Hematopoietic multipotent progenitor cell treated with erythropoietin and hydrocortisone succinate and interleukin-3 and kit ligand, for 17 days (in vitro differentiated cells): ENCODE measurements at places on chromosomes 7 and 10.

GRCh38 chr10:86712317-86712707, 44.0 kb downstream of the LDB3 start:
- DNase-seq = no peak

GRCh38 chr7:20545016-20545415, 70.5 kb upstream of the ABCB5 start:
- no peak for DNase-seq

GRCh38 chr10:83410570-83410969, 728.7 kb upstream of the GHITM start:
- no peak for DNase-seq

DNA sequence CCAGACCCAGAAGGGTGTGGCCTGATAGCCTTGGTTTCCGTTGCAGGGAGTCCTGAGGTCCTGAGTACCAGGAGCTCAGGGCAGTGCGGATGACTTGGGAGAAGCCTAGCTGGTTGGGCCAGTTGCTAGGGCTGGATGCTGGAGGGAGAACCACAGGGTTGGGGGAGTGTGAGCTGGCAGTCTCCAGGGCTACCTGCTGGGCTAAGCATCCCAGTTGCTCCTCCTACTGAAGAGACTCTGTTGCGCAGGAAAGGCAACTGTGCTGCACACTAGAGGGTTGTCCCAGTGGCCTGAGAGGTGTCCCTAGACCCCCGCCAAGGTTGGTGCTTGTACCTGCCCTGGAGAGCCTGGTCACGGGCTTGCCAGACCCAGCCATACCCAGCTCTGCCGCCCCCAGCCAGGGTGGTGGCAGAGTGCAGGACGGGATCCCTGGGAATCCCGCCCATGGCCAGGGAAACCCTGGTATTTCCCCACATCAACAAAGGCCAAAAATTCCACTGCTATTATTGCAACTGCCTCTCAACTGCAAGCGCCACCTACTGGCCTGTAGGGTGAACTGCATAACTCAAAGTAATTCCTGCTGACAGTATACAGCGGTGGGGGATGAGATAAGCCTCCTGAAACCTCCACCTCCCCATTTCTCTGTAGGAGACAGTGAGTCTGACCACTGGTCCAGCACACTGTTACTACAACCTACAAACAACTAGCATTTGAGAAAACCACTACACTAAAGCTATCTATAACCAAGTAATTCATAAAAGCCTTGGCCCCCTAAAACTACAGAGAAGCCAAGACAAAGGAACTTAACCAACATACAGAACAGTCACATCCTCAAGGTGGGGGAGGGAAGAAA, 67.6 kb upstream of the DDC start:
- DNase-seq = peak; percentile 71

- DNase-seq = no peak
Measured at GRCh38 chr7:132419542-132419941, 156.7 kb downstream of the PLXNA4 start.

GRCh38 chr7:141294143-141294829, 220.4 kb downstream of the TMEM178B start:
- DNase-seq = no peak

DNA sequence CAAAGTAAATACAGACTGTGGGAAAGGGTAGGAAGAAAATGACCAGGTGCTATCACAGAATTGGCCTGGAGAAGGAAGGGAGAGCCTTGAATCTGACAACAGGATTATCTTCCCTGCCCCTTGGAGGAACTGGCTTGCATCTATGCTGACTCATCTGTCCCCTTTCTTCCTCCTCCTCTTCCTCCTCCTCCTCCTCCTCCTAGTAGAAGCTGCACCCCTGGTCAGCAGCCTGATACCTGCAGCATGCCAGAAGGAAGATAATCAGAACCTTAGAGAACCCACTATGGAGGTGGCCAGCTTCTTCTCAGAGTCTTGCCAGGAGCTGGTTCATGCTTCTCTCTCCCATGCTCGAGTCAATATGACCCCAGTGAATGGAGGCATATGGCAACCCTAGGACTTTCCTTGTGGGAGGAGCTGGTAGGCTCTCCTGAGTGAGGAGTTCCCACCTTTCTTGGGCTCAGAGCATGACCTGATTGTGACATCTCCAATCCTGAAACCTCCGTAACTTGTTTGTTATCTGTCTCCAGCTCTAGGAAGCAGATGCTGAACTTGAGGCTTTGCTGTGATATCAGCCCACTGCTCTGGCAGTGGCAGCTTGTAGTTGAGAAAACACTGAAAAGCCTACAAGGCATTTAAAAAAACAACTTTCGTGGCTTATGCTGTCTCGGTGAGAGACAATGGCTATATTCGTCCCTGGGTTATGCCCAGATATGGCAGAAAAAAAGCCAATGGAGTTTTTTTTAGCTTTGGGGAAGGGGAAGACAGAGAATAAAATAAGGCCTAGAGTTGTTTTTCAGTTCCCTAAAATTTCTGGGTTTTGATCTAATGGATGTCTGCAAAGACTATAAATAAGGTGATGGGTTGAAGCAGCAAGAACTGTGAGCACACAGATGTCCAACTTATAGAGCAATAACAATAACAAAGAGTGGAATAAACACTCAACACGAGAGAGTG, 60.6 kb downstream of the CDHR3 start:
- DNase-seq = no peak

DNA sequence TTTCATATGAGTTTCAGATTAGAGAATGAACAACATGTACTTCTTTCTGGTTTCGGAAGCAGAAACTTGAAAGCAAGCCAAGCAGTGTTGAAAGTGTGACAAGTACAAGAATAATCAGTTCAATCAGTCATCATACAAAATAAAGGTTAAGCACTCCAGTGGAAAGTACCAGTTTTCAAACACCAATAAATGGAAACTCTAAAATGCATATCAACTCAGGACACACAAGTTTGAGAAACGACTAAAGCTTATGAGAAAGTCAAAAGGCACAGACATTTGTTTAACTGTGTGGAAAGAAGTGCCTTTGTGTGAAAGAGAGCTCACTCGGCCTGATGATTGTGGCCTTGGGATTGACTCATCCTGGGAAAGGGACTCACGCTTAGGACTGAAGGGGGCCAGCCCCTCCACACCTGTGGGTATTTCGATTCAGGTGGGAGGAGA, 60.6 kb upstream of the AKR1C1 start:
- no peak for DNase-seq

- no peak for DNase-seq
Measured at GRCh38 chr7:18520450-18521235, 25.1 kb downstream of the HDAC9 start.

GRCh38 chr7:149872419-149873073, 1.2 kb upstream of the ATP6V0E2 start:
- DNase-seq = no peak

GRCh38 chr7:34718867-34719266, 60.8 kb downstream of the NPSR1 start:
- DNase-seq = no peak

- DNase-seq = no peak
Measured at GRCh38 chr10:70440296-70441160, 953 bp downstream of the NODAL start.

GRCh38 chr10:97676770-97677581, 10.1 kb downstream of the AVPI1 start:
- peak; percentile 75 for DNase-seq

DNA sequence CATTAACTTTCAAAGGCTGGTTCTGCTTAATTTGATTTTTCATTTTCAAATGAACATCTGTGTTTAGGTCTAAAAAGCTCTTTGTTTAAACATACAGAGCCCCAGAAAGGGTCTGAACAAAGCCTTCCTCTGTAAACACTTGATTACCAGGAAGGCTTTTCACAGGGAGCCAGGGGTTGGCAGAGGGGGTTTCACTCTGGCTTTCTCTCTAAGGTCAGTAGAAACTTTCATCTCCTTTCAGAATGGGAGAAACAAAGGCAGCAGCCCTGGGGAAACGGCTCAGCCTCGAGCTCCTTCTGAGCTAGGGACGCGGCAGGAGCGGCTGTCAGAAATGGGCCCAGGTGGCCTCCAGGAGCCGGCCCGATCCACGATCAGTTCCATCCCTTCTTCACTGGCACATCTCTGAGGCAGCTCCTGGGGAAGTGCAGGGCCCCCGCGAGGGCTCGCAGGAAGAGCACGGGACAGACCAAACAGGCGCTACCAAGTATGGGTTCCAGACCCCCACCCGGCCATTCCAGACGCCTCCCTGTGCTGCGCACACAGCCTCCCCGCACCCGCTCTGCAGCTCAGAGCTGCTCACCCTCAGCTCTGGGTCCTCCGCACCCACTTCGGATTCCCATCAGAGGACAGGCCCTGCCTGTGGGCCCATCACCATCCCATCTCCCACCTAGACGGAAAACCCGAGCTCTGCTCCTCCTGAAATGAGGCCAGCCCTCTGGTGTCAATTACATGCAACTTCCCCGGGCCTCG, 124.1 kb downstream of the MAD1L1 start:
- no peak for DNase-seq

GRCh38 chr7:158108646-158109293, 478.9 kb downstream of the PTPRN2 start:
- DNase-seq = no peak

DNA sequence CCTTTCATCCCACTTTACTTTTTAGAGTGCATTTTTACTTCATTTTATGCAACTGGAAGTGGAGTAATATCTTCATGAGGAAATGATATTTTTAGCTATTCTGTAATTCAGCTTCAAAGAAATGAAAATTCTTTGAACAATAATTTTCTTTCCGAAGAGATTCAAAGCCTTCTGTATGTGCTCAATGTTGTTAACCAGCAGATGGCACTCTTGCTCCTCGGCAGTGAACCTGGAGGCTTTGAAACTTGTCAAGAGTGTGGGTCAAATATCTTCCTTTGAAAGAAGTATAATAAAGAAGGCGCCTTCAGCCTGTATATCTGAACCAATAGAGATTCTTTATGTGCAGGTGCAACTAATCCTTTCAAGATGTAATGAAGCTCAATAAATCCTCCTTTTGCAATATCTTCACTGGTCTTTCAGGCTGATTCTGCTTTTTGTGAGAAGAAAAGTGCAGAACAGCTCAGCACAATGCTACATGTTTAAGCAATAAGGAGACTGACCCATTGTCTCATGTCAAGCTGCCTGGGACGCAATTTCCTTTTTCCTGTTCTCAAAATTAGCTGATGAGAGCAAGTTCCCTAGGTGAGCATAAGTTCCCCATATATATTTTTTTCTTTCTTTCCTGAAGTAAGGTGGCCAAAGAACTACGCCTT, 258.4 kb downstream of the SEMA3A start:
- peak; percentile 22 for DNase-seq

GRCh38 chr10:128062881-128063563, 63.2 kb downstream of the MKI67 start:
- no peak for DNase-seq

DNA sequence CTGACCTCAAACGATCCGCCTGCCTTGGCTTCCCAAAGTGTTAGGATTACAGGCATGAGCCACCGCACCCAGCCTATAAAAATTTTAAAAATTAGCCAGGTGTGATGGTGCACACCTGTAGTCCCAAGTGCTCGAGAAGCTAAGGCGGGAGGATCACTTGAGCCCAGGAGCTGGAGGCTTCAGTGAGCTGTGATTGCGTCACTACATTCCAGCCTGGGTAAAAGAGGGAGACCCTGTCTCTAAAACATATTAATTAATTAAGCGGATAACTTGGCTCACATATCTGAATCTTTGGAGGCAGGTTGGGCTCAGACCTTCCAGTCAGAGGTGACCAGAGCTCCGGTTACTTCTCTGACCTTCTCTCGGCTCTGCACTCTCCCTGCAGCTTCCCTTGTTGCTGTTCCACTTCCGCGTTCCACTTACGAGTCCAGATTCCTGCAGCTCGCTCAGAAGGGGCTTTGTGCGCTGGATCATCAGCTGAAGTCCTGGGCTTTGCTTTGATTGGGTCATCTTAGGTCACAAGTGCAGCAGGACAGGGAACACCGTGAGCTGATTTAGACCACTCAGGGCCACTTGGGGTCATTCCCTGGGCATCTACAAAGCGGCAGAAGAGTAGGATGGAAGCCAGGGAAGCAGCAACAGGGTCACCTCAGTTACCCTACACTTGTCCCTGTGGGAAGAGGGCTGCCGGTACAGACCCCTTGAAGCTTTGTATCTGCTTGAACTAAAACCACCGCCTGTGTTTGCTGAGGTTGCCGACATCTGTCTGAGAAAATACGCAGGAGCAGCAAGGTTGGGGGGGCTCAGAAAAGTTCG, 2.0 kb upstream of the ARPC1B start:
- DNase-seq = no peak

DNA sequence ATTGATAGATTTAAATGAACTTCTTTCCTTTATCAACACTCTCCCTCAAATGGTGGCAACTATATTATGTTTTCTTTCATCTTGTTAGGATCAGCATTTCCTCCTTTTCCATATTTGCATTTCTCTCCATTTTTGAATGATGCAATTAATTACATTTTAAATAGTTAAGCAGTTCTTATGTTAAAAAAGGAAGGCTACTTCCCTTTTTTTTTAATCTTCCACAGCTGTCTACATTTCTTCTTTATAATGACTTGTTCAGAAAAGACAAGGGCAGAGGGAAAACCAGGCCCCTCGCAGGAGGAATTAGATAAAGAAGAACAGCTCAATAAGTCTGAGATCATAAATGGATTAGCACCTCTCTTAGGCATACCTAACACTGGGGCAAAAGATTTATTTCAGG, 208.9 kb downstream of the ARL4A start:
- DNase-seq = no peak

DNA sequence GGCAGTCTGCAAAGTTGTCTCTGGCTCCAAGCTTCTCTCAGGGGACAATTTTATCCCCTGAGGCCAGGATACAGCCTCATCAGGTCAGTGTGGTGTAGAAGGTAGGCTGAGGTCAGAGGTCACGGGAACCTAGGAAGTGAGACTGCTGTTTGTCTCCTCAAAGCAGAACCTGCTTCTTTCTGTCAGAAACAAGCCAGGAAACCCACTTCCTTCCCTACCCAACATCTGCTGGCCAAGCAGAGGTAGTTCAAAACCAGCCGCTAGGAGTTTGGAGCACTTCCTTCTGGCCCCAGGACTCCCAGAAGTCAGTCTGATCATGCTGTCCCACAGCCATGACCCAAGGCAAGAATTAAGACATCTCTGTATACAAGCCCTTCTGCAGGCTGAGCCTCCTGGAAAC, 12.2 kb downstream of the CLRN3 start:
- DNase-seq = no peak

- no peak for DNase-seq
Measured at GRCh38 chr10:127375461-127375860, 173.6 kb upstream of the NPS start.

DNA sequence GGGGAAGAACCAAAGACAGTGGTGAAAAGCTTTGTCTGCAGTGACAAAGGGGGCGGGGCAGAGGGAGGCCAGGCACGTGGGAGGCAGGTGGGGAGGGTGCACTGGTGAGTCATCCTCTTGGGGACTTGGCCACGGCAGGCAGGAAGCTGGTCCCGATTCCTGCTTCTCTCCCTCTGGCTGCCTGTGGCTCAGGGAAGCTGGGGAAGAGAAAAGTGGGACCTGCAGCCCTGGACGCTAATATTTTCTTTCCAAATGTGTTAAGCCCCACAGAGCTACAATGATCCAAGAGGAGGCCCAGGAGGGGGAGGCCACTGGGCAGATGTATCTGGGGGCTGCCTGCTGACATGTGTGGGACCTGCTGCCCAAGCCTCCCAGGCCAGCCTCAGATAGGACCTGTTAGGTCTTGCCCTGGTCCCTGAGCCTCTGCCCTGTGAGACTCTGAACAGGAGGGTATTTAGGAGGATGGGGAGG, 231.8 kb downstream of the KCNMA1 start:
- no peak for DNase-seq

DNA sequence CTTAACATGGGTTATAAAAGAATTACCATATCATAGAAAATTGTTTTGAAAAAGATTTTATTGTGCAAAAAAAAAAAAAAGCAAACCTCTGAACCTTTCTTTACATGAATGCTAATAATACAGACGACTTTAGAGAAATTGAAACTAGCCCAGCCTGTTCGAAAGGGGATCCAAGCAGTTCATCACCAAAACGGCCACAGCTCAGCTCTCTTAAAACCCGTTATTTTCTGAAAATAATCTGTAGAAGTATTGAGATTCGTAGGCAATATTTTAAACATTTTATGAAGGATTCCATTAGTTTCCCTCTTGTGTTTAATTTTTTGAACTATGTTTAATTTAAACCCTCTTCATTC, 9.9 kb upstream of the GSAP start:
- DNase-seq = no peak
